ENCODE measurements at places on chromosomes 12 and 14. TPM values are rescaled to one million over a fixed set of nuclear protein-coding genes. Genes with fewer than 3 reads are reported as not detected.

LARP4 gene
- total RNA-seq: 43.0 TPM

MYF5 gene
- not detected for total RNA-seq

DNA sequence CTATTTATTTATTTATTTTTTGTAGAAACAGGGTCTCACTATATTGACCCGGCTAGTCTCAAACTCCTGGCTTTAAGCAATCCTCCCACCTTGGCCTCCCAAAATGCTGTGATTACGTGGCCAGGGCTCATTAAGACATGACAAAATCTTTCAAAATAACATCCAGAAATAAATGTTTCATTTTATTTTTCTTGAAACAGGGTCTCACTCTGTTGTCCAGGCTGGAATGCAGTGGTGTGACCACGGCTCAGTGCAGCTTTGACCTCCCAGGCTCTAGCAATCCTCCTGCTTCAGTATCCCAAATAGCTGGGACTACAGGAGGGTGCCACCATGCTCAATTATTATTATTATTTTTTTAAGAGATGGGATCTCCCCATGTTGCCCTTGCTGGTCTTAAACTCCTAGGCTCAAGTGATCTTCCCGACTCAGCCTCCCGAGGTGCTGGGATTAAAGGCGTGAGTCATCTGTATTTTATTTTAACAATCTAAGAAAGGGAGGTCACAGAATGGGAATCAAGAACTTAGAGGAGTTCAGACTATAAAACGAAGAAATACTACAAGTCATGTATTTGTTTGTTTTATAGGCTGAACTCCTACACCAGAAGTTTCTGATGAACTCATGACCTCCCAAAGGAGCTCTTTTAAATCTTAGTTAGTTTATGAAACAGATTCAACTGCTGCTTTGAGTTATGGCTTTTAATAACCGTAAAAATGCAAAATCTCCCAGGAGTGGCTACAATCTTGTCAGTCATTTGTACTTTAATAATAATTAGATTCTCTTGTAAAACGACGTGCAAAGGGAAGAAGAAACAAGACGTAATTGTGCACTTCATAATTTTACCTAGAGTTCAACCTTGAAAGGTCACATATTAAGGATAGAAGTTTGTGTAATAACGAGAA, 2.1 kb upstream of the TMEM263 start:
- no peak for DNase-seq

- no peak for DNase-seq
Measured at GRCh38 chr12:49784756-49785409, 43.3 kb downstream of the NCKAP5L start.

KRT77 gene
- not detected for total RNA-seq

SERPINA9 gene
- not detected for total RNA-seq

DNA sequence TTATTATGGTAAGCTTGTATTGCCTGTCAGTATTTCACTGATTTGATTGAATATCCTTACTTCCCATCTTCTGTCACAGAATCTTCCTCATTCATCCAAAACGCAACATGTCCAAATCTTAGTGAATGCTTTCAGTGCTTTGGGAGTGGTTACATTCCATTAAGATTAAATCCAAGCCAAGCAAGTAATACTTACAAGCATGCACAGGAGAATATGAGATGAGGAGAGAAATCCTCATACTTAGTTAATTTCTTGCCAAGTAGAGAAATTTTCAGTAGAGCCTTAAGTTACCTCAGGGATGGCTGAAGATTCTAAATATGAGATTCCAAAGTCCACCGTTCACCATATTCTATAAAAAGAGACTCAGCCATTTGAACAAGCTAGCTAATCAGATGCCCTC, 316.0 kb downstream of the RAD51B start:
- no peak for DNase-seq

DNA sequence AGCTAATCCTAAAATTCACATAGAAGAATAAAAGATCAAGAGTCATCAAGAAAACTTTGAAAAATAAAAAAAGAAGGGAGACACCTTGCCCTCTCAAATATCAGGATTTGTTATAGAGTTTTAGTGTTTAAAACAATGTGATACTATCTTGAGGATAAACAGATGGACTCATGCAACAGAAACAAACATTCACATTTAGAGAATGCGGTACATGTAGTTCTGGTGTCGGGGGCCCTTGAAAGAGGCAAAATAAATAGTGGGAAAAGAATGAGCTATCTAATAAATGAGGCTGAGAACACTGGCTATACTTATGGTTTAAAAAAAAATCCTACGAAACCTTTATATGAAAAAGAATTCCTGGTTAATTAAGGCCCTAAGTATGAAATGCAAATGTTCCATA, 127.7 kb downstream of the LLPH start:
- no peak for DNase-seq

GARIN6 gene
- not detected for total RNA-seq

DNA sequence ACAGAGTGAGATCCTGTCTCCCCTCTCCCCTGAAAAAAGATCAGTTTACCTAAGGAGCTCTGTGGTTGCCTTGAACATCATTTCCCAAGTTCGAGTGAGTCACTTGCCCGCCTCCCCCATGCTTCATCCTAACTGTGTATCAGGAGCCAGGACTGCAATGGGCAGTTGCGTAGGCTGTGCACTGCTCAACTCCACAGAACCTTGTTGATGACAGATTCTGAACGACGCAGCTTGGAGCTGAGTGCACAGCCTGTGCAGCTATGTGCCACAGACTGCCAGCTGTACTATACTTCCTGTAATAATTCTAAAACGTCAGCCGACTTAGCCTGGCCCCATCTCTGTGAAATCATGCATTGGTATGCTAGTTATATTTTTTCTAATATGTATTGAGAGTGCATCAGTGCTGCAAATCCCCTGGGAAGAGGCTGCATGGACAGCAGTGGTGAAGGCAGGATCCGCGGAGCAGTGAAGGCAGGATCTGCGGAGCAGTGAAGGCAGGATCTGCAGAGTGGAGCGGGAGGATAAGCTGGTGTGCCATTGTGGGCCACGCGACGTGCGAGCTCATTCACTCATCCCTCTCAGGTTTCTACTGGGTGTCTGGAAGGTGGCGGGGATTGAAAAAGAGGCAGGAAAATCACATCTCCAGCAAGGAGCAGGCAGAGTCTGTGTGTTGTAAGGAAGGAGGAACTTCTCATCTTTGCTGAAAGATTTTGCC, 80.8 kb downstream of the GALNT9 start:
- no peak for DNase-seq

GRCh38 chr12:10301103-10301502, 6.6 kb upstream of the KLRD1 start:
- no peak for DNase-seq

- no peak for DNase-seq
Measured at GRCh38 chr14:78152201-78153063, 17.7 kb upstream of the NRXN3 start.

NKX2-8 gene
- total RNA-seq: not detected

DNA sequence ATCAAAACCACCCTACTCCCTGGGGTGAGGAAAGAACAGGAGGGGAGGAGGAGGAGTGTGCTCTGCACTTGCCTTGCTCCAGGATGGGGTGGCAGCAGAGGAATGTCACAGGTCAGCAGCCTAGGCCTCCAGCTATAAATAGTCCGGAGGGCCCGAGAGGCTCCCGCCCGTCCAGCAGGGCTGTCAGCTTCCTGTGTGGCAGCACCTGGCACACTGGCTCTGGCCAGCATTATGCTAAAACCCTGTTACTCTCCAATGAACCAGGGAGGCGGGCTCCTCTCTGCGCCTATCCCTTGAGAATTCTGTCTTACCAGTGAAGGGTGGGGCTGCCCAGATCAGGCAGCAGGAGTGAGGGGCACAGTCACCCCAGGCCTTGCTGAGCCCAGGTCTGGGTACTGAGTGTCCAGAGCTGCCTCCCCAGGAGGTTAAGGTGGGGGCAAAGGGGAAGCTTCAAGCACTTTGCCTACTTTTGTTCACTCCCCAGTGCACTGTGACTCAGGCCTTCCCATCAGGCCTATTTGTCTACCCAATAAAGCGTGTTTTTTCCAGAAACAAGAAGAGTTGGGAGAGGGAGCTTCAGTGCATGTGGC, 1.2 kb upstream of the COX14 start:
- DNase-seq: peak; percentile 80

- no peak for DNase-seq
Measured at GRCh38 chr14:91466192-91466591, 43.9 kb downstream of the PPP4R3A start.

KRT75 gene
- not detected for total RNA-seq
